CD4-positive, alpha-beta T cell treated with Interleukin-17A for 4 hours (primary cell): ENCODE measurements at places on chromosomes 12 and 14.

GRCh38 chr12:105324704-105325103 lies 5.8 kb upstream of the C12orf75 start:
- no peak for DNase-seq

DNA sequence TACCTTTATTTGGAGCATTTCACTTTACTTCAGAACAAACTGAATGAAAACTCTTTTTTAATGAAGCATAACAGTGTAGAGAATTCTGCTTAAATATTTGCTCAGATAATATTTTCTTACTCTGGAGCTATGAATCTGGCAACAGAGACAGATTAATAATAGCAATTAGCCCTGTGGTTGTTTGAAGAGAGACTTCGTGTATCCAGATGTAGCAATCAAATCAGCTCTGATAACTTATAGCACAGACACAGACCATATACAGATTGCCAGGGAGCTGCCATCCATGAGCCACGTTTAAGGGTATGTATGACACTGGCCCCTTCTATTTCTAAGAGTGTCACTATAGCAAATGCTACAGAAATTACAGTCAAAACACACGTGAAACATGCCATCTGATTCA lies 146.6 kb downstream of the EXOC5 start:
- no peak for DNase-seq

DNA sequence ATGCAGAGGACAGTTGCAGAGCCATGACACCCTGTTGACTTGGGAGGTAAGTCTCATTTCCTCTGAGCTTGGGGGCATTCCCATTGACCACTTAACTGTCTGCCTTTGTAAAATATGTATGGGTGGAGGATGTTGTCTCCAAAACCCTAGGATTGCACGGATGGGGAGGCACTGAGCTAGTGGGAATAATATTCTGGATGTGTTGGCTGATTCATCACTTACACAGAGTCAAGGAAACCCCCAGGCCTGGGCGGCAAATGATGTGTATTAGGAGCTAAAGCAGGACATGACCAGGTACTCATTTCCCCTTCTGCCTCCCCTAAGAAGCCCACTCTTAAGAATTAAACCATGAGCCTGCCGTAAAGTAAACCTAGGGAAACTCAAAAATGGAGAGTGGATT lies 319.4 kb downstream of the VRK1 start:
- DNase-seq, result no peak

- DNase-seq, result no peak
Measured at GRCh38 chr12:121217063-121217462, 7.1 kb downstream of the P2RX4 start.

DNA sequence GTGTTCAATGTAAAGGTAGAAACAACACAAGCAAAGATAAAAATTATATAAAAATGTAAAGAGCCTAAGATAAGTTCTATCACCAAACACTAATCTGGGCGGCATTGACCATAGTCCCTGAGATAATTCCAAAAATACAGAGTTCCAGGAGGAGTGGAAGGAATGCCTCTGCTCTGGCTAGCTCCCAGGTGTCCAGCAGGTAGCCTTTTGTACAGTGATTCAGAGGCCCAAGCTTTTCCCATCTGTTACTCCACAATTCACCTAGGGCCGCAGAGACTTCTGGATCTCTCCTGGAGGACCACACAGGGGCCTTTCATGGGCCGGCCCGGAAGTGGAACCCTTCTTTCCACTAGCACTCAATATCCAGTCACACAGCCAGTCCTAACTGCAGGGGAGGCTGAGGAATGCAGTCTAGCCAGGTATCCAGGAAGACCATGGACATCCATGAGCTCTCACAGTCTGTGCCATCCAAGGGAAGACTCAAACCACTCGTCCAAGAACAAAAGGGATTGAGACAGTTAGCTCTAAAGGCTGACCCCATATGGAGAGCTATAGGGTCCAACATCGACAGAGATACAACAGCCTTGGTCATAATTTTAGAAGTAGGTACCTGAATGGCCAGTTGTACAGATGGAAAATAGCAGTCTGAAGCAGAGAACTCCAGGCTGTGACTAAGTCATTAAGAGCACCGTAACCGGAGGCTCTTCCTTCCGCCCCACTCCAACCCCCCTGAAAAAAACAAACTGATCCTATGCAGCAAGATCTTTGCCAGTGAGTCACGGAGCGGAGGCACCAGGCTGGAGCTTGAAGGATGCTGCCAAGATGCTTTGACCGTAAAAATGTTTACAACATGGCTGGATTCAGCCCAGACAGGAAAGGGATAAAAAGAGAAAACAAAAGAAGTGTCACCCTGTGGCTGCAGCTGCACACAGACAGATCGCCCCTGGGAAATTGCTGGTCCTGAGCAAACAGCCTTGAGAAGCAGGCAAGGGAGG lies 204.8 kb downstream of the NUAK1 start:
- no peak for DNase-seq

DNA sequence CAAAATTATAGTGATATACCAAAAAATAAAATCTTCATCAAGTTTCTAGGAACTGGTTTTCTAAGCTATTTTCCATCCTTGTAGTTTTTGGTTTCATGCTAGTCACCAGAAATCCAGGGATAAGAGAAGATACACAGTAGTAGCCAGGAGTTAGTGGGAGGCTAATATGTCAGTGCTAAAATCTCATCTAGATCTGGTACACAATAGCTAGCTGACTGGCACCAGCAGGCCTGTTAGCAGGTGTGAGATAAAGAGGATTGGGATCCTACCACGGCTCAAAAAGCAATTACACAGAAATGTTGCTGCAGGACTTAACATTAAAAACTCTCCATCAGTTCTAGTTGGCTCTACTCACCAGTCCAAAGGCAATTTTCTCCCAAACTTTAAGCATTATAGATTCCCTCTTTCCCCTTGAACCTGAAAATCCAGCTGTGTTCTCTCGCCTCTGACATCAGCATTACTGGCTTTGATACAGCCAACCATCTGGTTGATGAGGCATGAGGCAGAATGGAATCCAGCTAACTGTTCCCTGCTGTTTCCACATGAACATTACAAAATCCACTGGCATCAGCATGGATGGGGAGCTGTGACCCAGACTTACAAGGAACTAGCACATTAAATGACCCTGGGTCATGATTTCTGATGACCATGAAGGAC lies 41.8 kb upstream of the CCDC196 start:
- no peak for DNase-seq

DNA sequence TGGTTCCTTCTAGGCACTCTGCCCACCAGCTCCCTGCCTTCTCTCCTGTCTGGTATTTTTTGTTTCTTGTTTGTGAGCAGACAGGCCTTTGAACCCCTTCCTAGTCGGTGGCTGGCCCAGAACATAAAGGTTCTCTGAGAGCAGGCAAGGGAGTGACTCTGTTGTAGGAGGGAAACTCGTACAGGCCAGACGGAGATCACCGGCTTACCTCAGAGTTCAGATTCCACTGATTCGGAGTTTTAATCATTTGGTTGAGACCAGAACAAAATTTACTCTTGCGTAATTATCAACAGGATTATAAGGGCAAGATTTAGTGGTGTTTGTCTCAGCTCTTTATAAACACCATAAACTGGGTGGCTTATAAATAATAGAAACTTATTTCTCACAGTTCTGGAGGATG lies 128.3 kb downstream of the PLXNC1 start:
- no peak for DNase-seq

DNA sequence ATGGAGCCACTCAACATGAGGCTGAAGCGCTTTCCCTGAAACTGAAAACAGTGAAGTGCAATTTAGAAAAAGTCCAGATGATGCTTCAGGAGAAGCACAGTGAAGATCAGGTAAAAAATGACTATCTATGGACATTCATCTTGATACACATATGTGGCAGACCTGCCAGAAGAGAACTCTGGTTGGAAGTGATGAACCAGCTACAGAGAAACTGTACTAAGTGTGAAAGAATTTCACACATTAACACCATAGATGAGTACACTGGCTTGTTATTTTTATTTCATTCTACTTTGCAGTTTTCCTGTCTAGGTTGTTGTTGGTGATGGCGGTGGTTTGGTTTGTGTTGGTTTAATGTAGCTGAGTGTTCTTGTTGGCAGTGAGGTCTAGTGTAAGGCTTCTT lies 174.7 kb downstream of the ESR2 start:
- no peak for DNase-seq

- no peak for DNase-seq
Measured at GRCh38 chr12:76080017-76080728, 4.3 kb downstream of the NAP1L1 start.

GRCh38 chr12:116582610-116583009 lies 23.4 kb downstream of the MAP1LC3B2 start:
- no peak for DNase-seq
